ENCODE measurements at places on chromosomes 12 and 14. TPM values are rescaled to one million over a fixed set of nuclear protein-coding genes. Genes with fewer than 3 reads are reported as not detected.

- no peak for DNase-seq
Measured at GRCh38 chr12:78914859-78915331, 50.3 kb downstream of the SYT1 start.

DNA sequence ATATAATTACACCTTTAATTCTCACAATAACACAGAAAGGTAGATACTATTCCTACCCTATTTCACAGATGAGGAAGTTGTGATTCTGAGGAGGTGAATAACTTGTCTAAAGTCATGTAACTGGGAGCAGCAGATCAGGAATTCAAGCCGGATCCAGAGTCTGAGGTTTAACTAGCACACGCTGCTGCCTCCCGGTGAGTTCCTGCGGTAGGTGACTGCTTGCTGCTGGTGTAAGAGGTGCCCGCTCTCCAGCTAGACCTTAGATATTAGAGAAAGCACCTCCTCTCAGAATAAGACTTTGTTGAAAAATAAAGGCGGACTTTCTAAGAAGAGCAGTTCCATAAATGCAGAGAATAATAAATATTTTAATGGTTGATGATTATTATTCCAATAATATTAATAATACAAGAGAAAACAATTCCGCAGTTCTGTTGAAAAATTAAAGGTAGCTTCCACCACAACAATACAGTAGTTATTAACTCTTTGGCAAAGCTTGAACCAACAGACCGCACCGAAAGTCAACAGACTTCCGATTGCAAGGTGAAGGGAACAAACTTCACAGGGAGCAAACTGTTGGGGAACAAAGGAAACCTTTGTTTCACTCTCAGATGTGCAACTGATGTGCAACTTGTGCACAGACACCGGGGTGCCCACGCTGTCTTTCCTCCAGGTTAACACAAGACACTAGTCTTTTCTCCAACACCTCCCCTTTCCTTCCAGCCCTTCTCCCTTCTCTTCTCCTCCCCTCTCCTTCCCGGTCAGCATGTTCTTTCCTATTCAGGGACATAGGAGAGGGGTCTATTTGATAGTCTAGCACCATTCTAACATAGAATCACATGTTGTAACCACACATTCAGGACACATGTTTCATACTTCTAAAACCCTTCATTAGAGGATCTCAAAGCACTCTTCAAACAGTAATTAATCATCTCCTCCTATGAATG is 73.2 kb upstream of the EGLN3 start:
- DNase-seq: no peak

GRCh38 chr12:52038447-52038846 is 12.8 kb upstream of the NR4A1 start:
- DNase-seq: no peak

Gene MMP19
- 0.46 TPM for total RNA-seq

- no peak for DNase-seq
Measured at GRCh38 chr14:48274826-48275225, 599.4 kb upstream of the MDGA2 start.

DNA sequence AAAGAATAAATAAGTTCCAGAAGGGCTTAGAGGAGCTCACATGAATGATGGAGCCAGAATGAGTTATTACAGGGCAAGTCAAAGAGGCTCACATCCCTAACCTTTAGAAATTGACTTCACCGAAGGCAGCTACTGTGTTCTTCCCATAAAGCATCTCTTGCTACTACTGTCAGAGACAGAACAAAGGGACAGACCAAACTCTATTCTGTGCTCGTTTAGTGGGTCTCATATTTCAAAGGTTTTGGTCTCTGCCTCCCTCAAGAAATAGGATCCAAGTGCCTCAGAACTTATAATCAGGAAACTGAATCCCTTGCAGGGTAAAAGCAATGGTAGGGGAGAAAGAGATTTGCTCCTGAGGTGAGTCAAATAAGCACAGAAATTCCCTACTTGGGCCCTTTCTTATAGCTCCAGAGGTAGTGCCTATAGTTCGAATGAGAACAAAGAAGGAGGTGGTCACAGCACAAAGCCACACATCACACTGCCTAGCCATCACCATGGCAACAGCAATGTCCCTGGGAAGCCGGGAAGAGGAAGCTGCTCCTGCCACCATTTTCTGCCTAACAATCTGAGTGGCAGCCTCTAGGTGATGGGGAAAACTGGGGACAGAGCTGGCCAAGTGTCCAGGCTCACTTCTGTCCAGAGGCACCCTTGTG is 294.9 kb downstream of the FOXN3 start:
- DNase-seq: no peak

DNA sequence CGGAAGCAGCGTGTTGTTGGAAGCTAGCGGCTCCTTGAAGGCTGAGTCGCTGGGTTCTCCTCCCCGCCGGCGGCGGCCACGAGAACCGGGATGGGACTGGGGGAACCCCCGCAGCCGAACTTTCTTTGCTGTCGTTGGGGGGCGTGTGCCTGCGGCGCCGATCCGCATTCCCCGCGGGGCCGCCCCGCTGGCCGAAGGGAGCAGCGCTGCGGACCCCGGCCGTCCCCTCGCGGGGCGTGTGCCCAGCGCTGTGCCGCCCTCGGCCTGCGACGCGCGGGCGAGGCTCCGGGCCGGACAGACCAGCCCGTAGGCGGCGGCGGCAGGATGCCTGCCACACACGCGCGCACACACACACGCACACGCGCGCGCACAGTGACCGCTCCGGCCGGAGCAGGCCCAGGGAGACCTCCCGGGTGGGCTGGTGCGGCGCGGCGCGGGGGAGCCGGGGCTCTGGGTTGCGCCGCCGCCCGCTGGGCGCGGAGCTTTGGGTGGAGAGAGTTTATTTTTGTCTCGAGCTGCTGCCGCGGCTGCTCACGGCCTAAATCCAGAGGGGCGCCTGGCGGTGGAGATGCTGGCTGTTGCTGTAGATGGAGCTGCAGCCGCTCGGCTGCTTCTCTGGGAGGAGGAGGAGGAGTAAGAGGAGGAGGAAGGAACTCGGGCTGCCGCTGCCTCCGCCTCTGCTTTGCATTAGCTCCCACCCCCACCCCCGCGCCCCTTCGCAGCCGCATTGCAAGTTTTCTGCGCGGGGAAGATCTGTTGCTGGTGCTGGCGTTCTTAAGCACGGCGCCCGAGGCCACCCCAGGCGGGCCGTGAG is at the start of gene SAMD4A:
SAMD4A (plus strand) TSS at position 719 of the 814 bp plus-strand sequence. CDS start 789 bp downstream, outside the sequence.
- peak; percentile 73 for DNase-seq

DNA sequence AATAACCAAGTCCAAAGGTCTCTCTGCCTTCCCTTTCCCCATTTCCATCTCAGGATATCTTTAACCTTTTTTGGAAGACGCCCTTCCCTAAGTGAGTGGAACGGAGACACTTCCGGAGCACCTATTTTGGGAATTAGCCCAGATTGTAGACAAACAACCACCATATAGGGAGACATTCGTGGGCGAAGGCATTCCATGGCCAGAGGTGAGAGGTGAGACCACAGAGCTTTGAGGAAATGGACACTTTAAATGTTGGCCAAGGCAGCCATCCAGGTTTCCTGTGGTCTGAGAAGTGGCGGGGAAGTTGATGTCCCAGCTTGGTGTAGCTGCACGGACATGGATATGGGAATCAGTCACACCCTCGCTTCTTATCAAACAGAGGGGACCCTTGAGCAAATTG is 69.4 kb upstream of the BDKRB2 start:
- DNase-seq: no peak

Gene ATL1
- total RNA-seq: 5.3 TPM

GRCh38 chr12:126171937-126172559 is 1106.8 kb downstream of the AACS start:
- DNase-seq: no peak

DNA sequence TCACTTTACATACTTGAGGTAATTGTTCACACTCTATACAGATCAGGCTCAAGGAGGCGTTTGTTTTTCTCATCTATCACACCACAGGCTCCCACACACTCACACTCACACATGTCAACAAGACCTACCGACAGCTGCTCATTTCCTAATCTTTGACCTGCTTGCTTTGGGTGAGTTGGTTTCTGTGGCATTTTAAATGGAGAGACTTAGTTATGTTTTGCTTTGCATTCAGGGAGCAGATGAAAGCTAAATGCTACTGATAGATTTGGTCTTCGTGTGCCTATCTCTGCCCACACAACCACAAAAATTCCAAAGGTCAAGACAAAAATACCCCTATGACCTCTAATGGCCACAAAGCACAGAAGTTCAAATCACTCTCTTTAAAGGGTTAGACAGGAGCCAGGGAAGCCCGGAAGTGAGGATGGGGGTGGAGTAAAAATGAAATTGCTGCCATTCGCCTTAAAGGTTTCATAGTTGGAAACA is 203.5 kb upstream of the G2E3 start:
- DNase-seq: no peak

DNA sequence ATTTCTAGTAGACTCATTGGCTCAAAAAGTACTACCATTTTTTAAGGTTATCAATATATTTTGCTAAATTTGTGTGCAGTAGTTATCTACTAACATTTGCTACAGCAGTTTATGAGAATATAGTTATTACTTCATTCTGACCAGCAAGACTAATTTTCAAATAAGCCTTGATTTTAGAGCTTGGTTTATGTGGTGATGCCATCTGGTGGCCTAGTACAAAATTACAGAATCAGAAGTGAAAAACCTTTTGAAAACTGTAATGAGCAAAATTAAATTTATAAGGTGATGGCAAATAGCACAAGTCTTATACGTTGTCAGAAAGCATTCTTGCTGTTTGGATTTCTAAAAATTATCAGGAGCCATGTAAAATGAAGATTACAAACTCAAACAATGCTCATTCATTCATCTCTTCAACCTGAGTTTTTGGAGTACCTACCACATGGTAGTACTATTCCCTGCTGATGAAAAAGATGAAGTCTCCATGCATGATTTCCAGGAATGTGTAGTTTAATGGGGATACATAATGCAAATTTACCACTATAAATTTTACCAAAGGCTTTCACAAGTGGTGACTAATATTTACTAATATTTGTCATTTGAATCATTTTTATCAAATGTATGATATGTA is 51.0 kb downstream of the MAGOHB start:
- peak; percentile 22 for DNase-seq

Gene MANSC4
- not detected for total RNA-seq
